ENCODE measurements at places on chromosomes 5 and 9.

GRCh38 chr9:94895668-94896067 lies 169.2 kb downstream of the AOPEP start:
- no peak for DNase-seq

DNA sequence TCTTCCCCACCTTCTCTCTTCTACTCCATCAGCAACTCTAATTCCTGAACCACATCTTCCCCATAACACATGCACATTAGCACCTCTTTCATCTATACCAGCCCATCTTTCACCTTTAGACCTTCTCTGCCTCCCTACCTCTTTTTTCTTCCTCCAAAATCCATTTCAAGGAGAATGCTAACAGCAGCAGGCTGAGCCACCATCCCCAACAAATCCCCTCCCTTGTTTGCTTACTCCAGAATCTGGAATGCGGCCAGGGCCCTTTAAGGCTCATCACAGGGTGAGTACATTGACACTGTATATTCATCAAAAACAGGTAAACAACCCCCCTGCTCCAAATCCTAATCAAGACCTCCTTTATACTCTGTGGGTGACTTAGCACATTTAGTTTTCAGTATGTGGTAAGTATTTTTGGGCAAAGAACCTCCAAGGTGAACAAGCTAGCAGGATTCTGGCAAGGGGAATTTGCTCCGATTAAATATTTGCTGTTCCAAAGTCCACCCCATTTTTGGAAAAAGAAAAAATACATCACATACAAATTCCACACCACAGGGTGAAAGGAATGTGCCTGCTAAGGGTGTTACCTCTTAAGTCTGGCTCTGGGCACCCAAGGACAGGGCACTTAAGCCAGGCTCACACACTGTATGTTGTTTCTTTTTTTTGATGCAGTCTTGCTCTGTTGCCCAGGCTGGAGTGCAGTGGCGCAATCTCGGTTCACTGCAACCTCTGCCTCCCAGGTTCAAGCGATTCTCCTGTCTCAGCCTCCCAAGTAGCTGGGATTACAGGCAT lies 71.4 kb downstream of the SERINC5 start:
- no peak for DNase-seq

DNA sequence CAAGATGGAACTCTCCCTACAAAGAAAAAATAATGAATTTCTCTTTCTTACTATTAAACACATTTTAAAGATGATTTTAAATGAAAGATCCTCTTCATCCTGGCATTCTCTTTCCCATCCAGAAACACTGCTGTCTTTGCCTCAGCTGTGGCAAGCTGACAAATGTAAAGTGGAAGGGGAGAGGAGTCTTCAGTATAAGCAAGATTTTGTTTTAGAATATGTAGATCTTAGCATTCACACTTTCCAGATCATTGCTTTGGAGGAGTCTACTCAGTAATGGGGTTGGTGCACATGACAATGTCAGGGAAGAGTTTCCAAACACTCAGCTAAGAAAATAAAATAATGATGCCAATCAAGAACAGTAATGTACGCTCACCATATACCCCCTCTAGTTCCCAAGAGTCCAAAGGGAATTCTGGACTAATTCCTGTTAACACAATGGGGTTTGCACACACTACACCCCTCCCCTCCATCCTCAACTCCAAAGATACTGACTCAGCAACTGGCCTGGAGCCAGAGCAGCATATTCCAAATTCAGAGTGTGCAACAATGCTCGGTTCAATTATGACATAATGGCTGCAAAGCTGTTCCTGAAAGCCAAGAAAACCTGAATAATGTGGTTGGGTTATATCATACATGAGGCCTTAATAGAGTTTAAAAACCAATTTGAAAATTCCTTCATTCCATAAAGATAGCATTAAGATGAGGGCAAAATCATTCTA lies 4.6 kb downstream of the C5orf63 start:
- no peak for DNase-seq

DNA sequence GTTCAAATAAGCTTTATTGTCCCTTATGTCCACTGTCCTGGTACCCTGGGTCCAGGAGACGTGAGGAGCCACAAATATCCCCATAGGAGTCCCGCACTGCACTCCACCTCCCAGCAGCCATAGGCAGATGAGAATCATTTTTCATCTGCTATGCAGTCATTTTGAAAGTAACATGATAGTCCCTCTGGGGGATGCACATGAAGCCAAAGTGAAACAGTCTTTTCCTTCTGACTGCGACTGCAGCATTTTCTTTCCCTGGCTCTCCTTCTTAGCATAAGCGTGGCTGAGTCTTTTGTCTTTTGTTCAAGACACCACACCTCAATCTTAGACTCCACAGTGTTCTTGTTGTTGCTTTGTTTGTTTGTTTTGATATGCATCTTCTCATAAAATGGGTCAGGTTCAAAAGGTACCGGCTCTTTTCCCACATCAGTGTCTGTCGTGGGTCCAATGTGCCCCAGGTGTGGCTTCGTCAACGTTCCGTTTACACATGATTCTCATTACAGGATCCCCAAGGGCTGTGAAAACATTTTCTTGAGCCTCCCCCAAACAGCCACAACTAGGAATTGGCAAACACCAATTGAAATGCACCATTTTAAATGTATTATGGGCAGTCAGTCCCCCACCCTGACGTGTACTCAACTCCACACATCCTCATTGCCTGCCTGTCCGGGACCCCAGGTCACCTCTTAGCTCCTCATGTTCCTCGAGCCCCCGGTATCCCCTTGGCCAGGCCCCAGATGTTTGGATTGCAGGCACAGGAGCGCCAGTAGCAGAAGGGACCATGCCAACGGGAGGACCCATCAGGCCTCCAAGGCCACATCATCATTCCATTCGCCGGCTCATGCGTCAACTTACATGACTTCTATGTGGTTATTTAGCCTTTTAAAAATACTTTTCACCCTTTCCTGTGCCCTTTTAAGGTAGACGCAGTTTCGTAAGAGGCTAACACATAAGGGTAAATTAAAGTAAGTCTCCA lies 237.8 kb upstream of the DAPK1 start:
- no peak for DNase-seq

DNA sequence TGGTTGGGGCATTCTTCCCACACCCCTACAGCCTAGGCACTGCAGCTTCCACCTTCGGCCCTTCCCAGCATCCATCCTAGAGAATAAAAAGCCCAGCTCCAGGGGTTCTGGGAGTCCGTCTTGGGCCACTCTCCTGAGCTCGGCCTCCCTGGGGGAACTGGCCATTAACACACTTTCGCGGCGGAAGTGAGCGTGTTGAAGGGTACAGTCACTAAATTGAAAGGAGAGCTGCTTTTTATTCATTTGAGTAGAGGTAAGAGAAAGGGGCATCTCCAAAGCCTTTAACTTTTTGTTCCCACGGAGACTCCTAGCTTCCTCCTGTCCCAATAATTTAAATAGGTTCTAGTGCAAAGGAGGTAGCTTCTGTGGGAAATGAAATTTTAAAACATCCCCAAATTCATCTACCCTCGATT lies 31.0 kb upstream of the NFIB start:
- no peak for DNase-seq

- no peak for DNase-seq
These were observed 240.3 kb upstream of the NREP start for GRCh38 chr5:111997308-111997707.

GRCh38 chr5:108164574-108164973 lies 217.3 kb downstream of the FBXL17 start:
- no peak for DNase-seq

GRCh38 chr5:71782771-71783770 lies 64.0 kb downstream of the CARTPT start:
- DNase-seq = no peak

DNA sequence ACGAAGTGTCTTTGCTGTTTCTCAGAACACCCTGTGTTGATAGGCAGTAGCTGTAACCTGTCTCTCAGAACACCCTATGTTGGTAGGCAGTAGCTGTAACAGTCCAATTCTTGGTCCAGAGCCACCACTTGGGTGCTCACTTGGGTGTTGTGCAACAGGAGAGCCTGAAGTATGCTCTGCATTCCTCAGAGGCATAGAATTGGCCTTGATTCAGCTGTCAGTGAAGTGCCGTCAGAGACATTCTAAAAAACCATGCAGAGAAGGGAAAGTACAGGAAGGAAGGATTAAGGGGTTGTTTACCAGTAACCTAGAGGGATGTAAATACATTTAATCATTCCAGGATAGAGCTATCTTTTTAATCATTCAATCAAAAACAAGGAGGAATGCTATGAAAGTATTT lies 231.2 kb downstream of the ARRDC3 start:
- no peak for DNase-seq

- no peak for DNase-seq
These were observed 176.0 kb downstream of the ATP10B start for GRCh38 chr5:160675988-160676387.

DNA sequence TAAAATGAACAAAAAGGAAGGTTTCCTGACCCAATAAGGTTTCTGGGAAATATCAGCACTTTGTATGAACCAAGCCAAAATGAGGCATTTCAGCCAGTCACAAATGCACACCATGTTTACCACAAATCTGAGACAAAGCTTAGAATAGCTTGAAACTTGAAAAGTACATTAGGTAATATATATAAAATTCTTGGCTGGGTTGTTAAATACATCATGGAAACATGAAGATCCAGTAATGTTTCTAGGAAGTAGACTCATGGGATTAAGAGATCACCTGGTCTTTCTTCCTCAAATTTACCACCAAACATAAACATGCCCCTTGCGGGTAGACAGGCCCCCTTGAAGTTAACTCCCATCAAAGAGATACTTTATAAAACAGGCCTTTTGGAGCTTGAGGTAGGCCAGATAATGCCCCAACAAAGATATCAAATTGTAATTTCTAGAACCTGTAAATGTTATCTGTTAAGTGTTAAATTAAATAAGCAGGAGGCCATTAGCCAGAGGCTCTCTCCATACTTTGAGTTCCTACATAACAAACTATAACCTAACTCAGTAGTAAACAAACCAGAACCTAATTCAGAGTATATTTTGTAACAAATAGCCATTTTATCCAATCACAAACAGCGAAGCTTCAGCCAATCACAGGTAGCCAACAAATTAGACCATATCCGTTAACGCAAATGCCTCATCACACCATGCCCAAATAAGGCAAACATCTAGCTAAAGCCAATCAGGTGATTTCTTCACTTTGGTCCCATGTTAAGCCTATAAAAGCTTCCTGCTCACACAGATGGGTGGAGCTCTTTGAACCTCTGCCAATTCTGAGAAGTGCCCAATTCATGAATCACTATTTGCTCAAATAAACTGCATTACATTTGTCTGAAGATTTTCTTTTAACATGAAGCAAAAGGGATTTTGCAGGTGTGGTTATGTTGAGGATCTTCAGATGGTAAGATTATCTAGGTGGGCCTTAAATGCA lies 127.9 kb upstream of the TARS1 start:
- DNase-seq = no peak

GRCh38 chr5:155728146-155728856 lies 598.7 kb upstream of the SGCD start:
- DNase-seq = no peak

- DNase-seq = no peak
These were observed 11.8 kb upstream of the NADK2 start for GRCh38 chr5:36253575-36253974.

DNA sequence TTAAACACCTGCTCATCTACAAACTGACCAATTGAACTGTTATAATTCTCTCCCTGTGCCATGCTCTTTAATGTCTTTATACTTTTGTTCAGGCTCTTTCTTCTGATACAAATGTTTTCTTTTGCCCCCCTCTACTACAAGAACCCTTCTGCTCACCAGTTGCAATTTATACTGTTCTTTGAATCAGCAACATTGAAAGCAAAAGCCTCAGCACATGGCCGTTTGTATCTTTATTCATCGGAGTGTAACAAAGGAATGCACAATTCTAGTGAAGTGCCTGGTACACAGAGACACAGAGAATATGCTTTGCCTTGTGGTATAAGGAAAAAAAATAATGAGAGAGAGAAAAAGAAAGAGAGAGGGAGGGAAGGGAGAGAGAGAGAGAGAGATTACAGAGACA lies 547.1 kb downstream of the CDH12 start:
- no peak for DNase-seq

- DNase-seq = no peak
These were observed 38.8 kb upstream of the TENT4A start for GRCh38 chr5:6674421-6674820.

GRCh38 chr5:41747301-41747700 lies 122.9 kb downstream of the OXCT1 start:
- DNase-seq = no peak

DNA sequence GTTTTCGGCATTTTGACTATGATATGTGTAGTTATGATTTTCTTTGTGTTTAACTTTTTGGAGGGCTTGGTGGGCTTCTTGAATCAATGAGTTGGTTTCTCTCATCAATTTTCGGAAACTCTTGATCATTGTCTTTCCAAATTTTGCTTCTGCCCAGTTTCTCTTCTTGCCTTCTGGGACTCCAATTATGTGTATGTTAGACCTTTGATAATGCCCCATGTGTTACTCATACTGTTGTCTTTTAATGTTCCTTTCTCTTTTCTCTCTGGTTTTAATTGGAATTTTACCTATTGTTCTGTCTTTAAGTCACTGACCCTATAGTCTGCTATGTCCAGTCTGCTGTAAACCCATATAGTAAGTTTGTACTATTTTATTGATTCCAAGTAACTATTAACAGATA lies 41.5 kb downstream of the KCNIP1 start:
- DNase-seq = no peak

DNA sequence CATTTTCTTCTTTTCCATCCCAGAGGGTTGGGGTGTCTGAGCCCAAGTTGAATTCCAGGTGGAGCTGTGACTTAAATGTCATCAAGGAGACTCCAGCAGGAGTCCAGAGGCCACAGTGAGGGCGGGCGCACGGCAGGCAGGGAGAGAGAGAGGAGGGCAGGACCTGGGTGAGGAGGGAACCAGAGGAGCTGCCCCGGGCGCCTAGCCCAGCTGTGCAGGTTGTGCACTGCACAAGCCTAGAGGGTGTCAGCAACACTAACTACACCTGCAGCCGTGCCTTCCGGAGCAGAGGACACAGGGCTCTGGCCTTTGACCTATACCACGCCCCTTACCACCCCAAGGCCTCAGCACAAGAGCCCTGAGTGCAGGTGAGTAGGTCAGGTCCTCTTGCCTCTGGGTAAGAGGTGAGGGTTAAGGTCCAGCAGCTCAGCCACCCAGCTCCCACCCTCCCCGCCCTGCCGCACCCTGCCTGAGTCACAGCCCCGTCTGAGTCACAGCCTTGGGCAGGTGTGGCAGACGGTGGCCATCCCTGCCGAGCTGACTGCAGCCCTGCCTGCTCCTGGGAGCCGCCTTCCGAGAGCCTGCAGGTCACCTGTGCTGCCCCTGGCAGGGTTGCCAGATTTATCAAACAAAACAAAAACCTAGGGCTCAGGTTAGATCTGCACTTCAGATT lies 6.4 kb upstream of the AGPAT2 start:
- DNase-seq = no peak

Measured in activated naive CD4-positive, alpha-beta T cell treated with anti-CD3 and anti-CD28 coated beads, Interleukin-2, amount 50 U/mL, for 72 hours (primary cell).